ENCODE measurements at places on chromosomes 3 and 15.

- no peak for DNase-seq
These were observed 367.9 kb upstream of the PROK2 start for GRCh38 chr3:72152551-72153476.

- DNase-seq, result no peak
These were observed 115.7 kb upstream of the CHRM5 start for GRCh38 chr15:33852570-33852969.

GRCh38 chr3:100563652-100564211 lies 45.7 kb upstream of the ADGRG7 start:
- DNase-seq, result no peak

- DNase-seq, result no peak
These were observed 988.4 kb downstream of the EPHA3 start for GRCh38 chr3:90095811-90096210.

DNA sequence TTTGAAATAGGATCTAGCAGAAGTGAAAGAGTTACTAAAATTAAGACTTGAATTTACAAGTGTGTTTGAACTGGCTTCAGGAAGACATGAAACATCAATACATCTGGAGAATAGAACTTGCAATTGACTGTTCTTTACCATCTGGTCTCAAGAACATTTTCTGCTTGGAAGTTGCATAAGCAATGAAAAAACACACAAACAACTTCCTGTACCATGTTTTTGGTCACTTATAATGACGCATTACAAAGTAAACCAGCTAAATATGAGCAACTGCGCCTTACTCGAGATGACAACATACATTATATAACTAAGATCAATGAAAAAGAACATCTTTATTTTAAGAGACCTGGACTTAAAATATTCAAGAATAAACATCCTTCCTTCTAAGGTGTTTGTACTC lies 112.5 kb downstream of the TIGIT start:
- DNase-seq, result no peak

- no peak for DNase-seq
These were observed 16.6 kb upstream of the LRRK1 start for GRCh38 chr15:100902436-100903167.

DNA sequence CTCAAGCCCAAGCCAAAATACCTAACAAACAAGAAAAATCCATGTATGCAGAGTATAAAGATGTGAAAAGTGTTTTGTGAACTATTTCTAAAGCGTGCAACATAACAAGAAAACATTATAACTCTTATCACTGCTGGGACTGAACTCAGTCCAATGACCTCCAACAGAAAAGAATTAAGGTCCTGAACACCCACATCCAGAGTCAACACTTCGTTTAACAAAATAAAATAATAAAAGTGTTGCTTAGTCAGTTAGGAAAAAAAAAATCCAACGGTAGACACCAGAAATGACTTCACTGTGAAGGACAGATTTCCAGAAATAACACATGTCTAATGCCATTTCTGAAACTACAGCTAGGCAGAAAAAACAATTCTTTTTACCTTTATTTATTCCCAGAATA lies 28.0 kb downstream of the MB21D2 start:
- DNase-seq, result no peak

- DNase-seq, result peak; percentile 27
These were observed 42.0 kb upstream of the ATP10A start for GRCh38 chr15:25905140-25905539.

DNA sequence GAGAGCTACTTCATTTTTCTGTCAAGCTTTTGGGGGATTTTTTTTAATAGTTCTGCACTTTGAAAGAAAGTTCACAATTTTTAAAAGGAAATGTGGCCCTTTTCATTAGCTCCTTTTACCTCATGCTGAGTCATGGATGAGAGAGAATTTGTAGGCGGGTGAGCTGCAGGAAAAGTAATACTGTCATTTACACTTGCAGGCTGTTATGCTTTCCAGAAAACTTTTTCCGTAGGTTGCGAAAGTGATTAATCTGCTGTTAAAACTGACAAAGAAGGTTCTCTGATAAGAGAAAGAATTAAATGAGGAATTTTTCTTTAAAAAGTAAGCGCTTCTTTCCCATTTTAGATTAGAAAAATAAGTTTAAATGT lies 430.2 kb downstream of the LPP start:
- DNase-seq, result no peak

DNA sequence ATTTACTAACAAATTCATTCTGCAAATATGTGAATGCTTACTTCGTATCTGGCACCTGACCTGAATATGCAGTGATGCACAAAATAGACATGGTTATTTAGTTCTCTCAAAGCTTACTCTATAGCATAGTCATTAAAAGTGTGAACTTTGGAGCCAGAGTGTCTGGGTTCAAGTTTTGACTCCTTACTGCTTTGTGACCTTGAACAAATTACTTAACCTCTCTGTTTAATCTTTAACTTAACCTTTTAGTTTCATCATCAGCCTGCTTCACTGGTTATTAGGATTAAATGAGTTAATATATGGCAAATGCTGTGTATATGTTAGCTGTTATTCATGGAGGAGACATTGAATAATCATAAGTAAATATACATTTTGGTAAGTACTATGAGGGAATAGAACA lies 12.1 kb upstream of the MGA start:
- DNase-seq, result no peak

DNA sequence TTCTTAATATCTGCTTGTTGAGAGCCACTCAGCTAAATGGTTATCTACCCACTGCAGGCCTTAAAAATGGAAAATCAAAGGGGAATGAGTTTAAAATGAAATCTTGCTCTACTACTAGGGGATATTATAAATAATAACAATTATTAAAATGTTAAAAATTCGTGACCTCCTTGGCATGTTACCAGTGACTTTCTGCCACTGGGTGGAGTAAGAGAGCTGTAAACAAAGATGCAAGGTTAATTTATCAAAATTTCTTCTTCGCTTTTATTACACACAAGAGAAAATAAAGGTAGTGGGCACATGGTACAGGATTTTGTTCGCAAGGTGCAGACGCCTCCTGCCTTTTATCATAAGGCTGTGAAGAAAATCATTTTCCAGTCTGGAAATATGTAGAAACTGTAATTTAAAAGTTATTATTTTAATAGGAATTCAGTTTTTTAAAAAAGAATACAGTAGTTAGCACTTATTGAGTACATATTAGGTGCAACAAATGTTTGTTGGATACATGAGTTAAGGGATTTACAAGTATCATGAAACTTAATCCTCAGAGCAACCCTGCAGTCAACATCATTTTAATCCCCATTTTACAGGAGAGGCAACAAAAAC lies 272.6 kb downstream of the SUCLG2 start:
- DNase-seq, result no peak

GRCh38 chr3:136604961-136605360 lies 147.2 kb downstream of the STAG1 start:
- no peak for DNase-seq

DNA sequence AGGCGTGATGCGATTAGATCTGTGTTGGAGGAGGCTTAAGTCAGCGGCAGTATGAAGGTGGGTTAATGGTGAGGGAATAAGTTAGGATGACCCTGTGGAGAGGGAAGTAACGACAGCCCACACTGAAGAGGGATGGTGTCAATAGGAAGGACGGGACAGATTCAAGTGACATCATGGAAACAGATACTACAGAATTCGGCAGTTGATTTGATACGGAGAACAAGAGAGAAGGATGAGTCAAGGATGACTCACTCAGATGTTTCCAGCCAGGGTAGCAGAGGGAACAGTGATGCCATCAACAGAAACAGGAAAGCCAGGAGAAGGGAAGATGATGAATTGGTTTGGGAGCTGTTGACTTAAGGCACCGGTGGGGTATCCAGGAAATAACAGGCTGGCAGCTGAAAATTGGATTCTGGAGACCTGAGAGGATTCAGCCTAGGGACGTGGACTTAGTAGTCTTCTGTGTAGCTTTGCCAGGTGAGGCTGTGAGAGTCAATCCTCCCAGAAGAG lies 38.0 kb downstream of the SHC4 start:
- DNase-seq, result no peak

GRCh38 chr3:39068556-39068955 lies 16.7 kb downstream of the WDR48 start:
- no peak for DNase-seq

- DNase-seq, result no peak
These were observed 63.9 kb downstream of the IQSEC1 start for GRCh38 chr3:13009132-13009945.

GRCh38 chr15:25793354-25794050 lies 69.6 kb downstream of the ATP10A start:
- no peak for DNase-seq

DNA sequence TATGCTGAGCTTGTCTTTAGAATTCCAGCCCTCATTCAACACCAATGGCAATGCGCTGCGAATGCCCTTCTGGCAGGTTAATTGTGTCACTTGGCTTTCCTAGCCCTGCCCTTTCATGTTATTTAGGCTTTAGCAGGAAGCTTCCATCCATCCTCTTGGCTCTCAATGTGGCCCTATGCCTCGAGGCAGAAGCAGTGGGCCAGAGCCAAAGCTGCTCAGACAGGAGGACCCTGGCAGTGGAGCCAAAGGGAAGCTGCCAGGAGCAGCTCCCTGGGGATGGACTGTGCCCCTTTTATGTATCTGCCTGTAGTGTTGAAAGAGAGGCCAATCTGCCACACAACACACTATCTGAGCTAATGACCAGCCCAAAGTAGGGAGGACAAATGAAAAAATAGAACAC lies 376.4 kb downstream of the CTNNB1 start:
- no peak for DNase-seq

DNA sequence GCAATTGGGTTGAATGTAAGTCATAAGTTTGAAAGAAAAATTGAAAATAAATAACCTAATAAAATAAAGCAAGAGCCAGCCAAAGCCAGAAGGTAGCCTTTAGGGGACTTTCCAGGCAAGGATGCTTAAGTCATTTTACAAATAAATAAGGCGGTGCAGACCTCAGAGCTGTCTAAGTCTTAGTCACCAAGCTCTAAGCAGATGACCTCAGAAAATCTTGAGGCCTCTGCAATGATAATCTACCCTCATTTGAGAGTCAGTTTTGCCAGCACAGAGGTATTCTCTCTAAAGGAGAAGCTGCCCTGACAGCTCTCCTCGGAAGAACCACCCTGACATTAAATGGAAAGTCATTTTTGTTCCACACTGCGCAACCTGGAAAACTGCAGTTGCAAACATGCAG lies 113.9 kb downstream of the OXNAD1 start:
- DNase-seq, result no peak

DNA sequence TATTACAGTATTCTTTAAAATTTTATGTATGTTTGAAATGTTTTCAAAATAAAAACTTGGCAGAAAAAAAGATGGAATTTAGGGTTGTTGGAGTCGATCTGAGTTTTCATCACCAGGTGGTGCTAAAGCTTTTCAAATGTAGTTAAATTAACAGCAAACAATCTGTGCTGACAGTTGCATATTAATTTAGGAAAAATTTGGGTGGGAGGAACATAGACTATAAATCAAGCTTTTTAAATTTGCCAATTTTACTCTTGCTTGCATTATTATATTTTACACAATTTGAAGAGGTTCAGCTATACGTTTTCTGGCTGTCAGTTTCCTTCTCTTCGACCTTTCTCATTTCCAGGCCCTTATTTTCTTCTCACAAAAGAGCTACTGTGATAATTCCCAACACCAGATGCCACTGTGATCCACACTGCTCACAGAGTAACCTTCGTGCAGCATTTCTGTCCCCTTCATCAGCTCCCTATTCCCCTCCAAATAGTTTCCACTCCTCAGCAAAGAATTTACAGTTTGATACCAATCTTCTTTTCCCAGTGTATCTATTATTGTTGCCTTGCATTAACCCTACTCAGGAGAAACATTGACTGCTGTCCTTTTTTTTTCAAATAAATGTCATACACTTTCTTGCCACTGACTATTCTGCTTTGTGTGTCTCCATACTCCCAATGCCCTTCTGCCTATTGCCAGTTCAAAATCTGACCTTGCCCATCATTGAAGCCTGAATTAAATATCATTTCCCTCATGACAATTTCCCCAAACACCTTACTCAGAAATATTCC lies 53.4 kb upstream of the EIF5A2 start:
- no peak for DNase-seq

DNA sequence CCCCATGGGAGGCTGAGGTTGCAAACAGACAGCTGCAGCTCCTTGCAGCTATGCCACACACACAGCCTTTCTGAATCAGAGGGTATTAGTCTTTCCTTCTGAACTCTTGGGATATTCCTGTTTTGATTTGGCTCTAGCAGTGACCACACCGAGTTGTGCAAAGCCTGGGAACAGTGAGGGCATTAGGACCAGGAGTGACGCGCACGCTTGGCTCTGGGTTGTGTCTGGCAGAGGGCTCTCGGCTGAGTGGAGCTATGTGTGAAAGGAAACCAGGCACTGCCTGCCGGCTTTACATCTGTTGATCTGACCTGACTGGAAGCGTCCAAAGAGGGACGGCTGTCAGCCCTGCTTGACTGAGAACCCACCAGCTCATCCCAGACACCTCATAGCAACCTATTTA lies at the start of gene GALNT15:
TSS of gene GALNT15 (plus strand) at position 292 of the 400 bp plus-strand sequence. CDS start 472 bp downstream, outside the sequence.
- DNase-seq, result no peak

DNA sequence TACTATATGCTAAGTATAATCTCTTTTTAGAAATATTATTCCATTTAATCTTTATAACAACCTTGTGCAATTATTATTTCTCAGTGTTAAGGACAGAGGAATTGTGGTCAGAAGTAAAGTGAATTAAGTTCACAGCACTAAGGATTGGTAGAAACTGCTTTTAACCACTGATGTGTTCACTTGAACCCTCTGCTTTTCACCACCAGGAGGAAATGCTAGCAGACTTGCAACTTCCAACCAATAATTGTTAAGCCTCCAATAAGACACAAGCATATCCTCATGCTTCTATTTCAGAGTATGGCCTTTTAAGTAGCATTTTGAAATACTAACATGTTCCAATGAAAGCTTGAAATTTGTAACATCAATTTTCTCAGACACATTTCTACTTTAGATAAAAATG lies 527.4 kb downstream of the SI start:
- no peak for DNase-seq

DNA sequence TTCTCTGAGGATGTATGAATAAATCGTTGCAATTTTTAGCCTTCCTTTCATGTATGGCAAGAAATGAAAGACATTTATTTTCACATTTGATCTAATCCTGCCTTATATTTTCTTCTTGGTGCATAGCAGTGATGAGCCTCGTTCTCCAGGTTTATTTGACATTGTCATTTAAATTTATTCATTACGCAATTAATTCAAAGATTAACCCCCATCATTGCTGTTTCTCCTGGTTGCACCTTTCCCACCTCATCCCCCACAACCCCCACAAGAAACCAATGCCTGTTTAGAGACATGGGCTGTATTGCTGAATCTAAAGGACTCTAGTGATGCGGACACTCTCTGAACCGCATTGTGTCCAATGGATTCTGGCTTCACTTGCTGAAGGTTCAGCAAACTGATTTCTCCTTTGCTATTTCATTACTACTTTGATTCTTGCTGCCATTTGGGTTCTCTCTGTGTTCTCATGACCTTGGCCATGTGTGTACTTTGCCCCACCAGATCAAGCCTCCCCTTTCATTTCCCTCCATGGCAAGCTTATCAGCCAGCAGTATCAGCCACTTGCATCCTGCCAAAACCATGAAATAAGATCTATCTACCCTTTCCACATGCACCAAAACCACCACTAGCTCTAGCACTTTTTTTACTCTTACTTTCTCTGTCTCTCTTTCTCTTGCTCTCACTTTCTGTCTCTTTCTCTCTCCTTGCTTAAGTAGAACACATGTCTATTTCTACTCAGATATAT lies 382.7 kb downstream of the GBE1 start:
- DNase-seq, result no peak

All from stimulated activated CD4-positive, alpha-beta T cell treated with anti-CD3 and anti-CD28 coated beads, Interleukin-15, amount 100 ng/mL, for 48 hours (primary cell).